ENCODE measurements at places on chromosomes 1 and 21.

DNA sequence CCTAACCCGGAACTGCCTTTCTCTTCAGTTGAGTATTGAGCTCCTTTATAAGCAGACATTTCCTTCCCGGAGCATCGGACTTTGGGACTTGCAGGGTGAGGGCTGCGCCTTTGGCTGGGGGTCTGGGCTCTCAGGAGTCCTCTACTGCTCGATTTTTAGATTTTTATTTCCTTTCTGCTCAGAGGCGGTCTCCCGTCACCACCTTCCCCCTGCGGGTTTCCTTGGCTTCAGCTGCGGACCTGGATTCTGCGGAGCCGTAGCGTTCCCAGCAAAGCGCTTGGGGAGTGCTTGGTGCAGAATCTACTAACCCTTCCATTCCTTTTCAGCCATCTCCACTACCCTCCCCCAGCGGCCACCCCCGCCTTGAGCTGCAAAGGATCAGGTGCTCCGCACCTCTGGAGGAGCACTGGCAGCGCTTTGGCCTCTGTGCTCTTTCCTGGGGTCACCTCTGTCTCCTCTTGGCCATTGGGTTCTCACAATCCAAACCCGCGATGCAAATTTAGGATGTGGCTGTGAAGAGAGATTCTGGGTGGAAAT, 3.7 kb downstream of the OLIG2 start:
- no peak overlapping the region for H3K4me3 ChIP-seq
- peaks cover 93% of the 10 kb centered on the region for H3K27me3 ChIP-seq
- no peak for DNase-seq
- no peaks in the 10 kb centered on the region for H3K4me1 ChIP-seq

- no peaks in the 10 kb centered on the region for H3K27me3 ChIP-seq
- H3K36me3 ChIP-seq = peaks cover 11% of the 10 kb centered on the region
- peaks cover under 1% of the 10 kb centered on the region for H3K4me1 ChIP-seq
- no peak overlapping the region for H3K4me3 ChIP-seq
Observed at GRCh38 chr1:53244141-53244540, 5.8 kb upstream of the MAGOH start.

DNA sequence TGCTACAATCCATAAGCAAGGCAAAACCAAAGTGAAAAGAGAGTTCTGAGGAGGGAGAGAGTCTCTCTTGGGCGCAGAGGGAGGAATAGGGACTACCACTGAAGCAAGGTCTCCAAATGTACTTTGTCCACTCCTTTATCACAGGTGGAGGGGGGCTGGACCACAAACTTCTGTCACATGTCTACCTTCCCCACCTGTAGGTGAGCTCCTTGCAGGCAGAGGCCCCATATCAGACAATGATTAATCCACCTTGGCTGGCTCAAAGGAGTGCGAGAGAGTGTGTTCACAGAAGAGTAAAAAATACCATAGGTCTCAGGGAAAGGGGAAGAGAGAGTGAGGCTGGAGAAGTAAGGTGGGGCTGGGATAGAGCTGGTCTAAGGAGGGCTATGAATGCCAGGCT, 4.5 kb downstream of the BEND5 start:
- no peak overlapping the region for H3K4me3 ChIP-seq
- no peaks in the 10 kb centered on the region for H3K36me3 ChIP-seq
- no peaks in the 10 kb centered on the region for H3K27me3 ChIP-seq
- DNase-seq = no peak
- H3K27ac ChIP-seq = no peak overlapping the region

DNA sequence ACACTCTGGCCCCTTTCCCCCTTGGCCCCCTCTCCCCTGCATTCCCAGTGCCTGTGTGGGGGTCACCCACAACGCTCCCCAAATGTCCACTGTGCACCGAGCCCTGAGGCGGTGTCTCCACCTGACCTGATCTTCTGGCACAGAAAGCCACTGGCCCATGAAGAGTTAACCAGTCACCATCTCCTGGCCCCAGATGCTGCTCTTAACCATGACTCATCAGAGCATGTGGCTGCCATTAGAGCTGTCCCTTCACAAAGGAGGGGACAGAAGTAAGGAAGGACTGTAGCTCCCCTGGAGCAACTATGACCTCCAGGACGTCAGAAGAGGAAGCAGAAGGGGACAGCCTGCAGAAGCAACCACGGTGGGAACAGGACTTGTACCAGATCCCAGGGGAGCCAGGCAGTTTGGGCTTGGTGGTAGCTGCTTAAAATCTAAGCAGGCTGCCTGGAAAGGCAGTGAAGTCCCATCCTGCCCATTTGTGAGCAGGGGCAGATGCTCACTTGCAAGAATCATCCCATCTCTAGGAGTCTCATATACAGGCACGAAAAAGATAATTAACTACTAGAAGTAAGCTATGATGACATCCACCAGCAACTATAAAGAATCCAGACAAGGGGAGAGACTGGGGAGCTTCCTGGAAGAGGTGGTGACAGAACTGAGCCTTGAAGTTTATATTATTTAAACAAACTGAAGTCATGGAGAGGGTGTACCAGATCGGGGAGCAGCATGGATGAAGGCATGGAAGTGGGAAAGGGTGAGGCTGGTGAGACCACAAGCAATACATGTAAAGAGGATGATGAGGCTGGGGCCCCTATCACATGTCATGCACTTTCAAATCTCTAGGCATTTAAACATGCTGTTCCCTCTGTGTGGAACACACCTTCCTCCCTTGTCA, 1.1 kb upstream of the TTC39A start:
- no peaks in the 10 kb centered on the region for H3K36me3 ChIP-seq
- H3K4me3 ChIP-seq = no peak overlapping the region
- H3K4me1 ChIP-seq = peaks cover 20% of the 10 kb centered on the region
- no peaks in the 10 kb centered on the region for H3K27me3 ChIP-seq

GRCh38 chr1:32893198-32894018, 7.1 kb downstream of the HPCA start:
- H3K27ac ChIP-seq = no peak overlapping the region
- peaks cover 24% of the 10 kb centered on the region for H3K27me3 ChIP-seq
- DNase-seq = peak; percentile 15
- H3K4me3 ChIP-seq = peak overlapping the region; percentile 42

- no peaks in the 10 kb centered on the region for H3K4me1 ChIP-seq
- no peaks in the 10 kb centered on the region for H3K27me3 ChIP-seq
- H3K4me3 ChIP-seq = no peak overlapping the region
- DNase-seq = no peak
Observed at GRCh38 chr21:27820342-27820741, 853.5 kb upstream of the ADAMTS5 start.

DNA sequence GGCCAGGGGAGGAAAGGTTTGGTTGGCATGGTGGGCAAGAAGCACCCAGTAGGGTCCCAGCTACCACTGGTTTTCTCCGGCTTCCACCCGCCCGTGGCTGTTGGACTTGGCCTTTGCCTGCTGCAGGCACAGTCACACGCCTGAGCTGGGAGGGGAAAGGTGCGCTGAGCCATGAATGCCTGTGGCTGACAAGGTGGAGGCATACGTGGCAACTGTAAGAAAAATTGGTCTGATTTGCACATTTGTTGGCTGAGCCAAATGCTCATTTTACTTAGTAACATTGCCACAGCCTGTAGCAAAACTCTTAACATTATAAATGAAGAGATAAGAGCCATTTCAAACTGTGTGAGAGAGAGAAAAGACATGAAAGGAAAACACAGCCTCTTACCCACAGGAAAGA, 191.6 kb downstream of the PTPRC start:
- no peaks in the 10 kb centered on the region for H3K27me3 ChIP-seq
- no peaks in the 10 kb centered on the region for H3K36me3 ChIP-seq
- no peak overlapping the region for H3K27ac ChIP-seq
- no peak overlapping the region for H3K4me3 ChIP-seq
- H3K4me1 ChIP-seq = no peaks in the 10 kb centered on the region

GRCh38 chr1:2547210-2548067, 8.7 kb upstream of the TNFRSF14 start:
- no peak for DNase-seq
- H3K27me3 ChIP-seq = no peaks in the 10 kb centered on the region
- no peak overlapping the region for H3K4me3 ChIP-seq
- no peaks in the 10 kb centered on the region for H3K36me3 ChIP-seq
- H3K4me1 ChIP-seq = peaks cover 35% of the 10 kb centered on the region

- no peak overlapping the region for H3K4me3 ChIP-seq
- H3K4me1 ChIP-seq = no peaks in the 10 kb centered on the region
- H3K36me3 ChIP-seq = no peaks in the 10 kb centered on the region
- no peak for DNase-seq
- no peaks in the 10 kb centered on the region for H3K27me3 ChIP-seq
- H3K27ac ChIP-seq = no peak overlapping the region
Observed at GRCh38 chr1:78088486-78088885, 42.7 kb downstream of the GIPC2 start.

DNA sequence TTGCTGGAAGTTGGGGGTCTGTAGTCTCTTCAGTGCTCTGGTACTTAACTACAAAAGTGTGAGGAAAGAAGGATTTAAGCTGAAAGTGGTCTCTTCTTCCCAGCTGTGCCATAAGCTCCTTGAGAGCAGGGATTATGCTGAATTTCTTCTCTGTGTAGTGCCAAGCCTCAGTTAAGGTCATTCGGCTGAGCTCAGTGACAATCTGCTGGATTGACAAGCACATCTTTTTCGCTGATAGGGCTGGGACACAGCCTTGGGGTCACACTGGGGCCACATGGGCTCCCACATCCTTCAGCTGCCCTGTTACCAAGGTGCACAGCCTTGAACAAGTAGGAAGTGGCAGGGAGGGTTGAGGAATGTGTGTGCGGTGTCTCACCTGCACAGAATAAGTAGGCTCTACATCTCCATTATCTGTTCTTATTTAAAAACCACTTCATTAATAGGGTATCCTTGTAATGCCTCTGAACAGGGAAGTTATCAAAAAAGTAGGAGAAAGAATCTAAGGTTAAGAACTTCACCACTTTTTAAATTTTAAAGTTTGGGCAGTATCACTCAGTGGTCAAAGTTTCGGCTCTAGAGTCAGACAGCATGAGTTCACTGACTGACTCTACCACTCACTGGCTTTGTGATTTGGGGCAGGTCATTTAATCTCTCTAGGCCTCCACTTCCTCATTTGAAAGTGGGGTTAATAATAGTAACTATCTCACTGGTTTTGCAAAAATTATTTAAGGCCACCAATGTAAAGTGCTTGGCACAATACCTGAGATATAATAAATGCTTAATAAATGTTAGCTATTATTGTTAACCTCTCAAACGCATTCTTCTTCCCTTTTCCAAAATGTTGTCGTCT, 10.3 kb downstream of the ZBTB40 start:
- no peak overlapping the region for H3K4me3 ChIP-seq
- no peak overlapping the region for H3K27ac ChIP-seq
- H3K4me1 ChIP-seq = no peaks in the 10 kb centered on the region

DNA sequence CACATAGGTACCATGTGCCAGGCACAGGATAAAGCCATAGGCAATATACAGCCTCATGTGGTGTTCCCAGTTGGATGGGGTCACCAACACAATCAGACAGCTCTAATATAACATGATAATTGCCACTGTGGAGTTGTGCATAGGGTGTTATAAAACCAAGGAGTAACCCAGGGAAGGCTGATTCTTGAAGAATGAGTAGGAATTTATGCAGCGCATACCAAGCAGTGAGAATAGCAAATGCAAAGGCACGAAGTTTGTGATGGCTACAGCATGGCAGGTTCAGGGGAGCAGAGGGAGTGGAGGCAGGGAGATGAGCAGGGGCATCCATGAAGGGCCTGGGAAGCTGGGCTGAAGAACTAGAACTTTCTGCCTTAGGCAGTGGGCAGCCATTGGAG, 20.4 kb upstream of the SLC2A1 start:
- H3K27ac ChIP-seq = peak overlapping the region; percentile 43
- no peak for DNase-seq
- no peaks in the 10 kb centered on the region for H3K27me3 ChIP-seq
- no peaks in the 10 kb centered on the region for H3K36me3 ChIP-seq

DNA sequence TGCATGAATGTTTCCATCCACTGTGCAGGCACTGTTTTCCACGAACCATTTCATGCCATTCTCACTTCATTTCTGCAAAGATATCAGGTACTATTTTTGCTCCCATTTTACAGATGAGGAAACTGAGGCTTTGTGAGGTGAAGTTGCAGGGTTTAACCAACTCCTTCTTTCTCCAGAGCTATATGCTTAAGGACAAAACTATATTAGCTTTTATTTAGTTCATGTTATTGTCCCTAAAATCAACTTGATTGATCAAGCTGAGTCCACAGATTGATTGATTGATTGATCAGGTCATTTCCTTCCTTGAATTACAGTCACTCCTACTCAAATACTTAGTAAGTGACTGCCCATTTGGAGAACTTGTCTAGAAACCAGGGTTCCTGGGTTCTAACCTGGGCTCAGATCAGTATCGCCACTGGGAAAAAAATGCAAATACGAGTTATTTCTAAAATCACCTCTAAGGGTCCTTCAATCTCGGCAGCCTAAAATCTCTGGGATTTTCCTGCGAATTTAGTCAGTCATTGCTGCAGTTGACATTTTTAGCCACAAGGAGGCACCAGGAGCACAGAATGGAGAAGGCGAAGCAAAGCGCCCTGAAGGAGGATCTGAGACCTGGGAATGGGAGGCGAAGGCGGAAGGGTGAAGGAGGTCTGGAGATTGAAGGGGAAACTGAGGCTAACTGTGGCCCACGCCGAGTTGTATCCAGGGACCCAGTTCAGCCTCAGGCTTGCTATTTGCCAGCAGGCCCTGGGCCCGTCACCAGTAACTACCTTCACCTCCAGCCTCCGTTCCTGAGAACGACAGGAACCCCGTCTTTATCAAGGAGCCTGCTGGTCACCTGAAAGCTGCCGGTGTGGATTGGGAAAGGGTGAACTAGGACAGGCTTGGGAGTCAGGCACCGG, 14.3 kb upstream of the MUL1 start:
- DNase-seq = peak; percentile 34
- H3K4me1 ChIP-seq = no peaks in the 10 kb centered on the region
- no peak overlapping the region for H3K4me3 ChIP-seq
- H3K27me3 ChIP-seq = peaks cover 18% of the 10 kb centered on the region
- no peaks in the 10 kb centered on the region for H3K36me3 ChIP-seq
- H3K27ac ChIP-seq = no peak overlapping the region

DNA sequence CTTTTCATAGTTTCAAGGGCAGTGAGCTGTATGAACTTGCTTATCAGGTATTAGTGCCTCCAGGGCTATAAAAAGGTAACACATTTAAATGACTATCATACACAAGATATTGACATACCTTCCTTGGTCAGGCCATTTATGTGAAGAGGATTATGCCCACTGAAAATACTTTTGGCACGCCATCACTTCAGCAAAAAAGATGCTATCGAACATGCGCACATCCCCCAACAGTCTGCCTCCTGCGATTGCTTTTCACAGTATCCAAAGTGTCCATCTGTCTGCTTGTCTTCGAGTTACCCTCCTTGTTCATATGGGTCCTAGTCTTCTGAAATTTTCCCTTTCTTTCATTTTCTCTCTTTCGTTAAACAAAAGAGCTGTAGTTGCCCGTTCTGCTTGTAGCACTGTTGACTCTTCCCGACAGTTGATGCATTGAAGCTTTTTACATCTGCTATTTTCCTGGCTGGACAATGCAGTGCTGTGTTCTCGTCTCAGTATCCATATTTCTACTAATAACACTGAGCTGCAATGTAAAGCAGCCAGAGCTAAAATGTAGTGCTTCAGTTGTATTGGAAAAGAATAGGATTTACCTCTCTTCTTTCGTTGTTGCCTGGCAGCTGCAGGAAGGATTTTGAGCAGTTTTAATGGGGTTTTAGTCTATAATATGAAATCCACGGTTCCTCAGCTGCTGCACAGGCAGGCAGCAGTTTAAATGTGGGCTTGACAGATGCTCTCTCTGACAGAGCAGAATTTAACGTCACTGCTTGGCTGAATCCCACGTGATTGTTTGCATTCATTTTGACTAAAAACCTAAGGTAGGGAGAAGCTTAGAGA, at the start of gene B3GALT2:
B3GALT2 (minus strand) TSS at position 713 of the 831 bp plus-strand sequence. CDS start 5,051 bp downstream, outside the sequence.
- H3K4me1 ChIP-seq = peaks cover 8% of the 10 kb centered on the region
- H3K36me3 ChIP-seq = no peaks in the 10 kb centered on the region
- H3K4me3 ChIP-seq = peak within 1 kb of the TSS; percentile 56

GRCh38 chr21:32315511-32316281, 17.0 kb downstream of the MRAP start:
- no peak for DNase-seq
- peaks cover 47% of the 10 kb centered on the region for H3K36me3 ChIP-seq
- H3K4me1 ChIP-seq = peaks cover 6% of the 10 kb centered on the region
- H3K27ac ChIP-seq = no peak overlapping the region
- no peak overlapping the region for H3K4me3 ChIP-seq
- no peaks in the 10 kb centered on the region for H3K27me3 ChIP-seq
